Gastroesophageal sphincter (tissue), 4 donors: ENCODE measurements at places on chromosomes 4 and X. TPM values are rescaled to one million over a fixed set of nuclear protein-coding genes. Genes with fewer than 3 reads are reported as not detected.

GRCh38 chrX:29477878-29478277, 737.5 kb upstream of the MAGEB2 start:
- ATAC-seq = no peak

GRCh38 chrX:40628506-40628905, 5.3 kb downstream of the MPC1L start:
- ATAC-seq = no peak

DNA sequence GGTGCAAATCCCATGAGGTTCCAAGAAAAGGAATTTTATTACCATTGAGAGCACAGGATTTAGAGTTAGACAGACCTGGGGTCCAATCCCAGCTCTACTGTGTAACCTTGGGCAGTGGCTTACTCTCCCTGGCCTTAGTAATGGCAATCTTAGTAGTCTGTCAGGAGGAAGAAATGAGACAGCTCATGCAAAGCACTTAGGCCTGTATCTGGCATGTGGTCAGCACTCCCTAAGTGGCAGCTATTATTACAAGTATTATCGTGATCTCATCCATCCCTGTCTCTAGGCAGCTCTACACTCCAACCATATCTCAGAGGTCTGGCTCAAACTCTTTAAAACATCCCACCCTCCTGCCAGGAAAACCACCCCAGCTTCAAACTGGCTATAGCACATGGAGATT, 129.6 kb upstream of the NALF2 start:
- ATAC-seq = no peak

GRCh38 chr4:122481766-122482405, 25.4 kb upstream of the IL2 start:
- ATAC-seq = no peak

DNA sequence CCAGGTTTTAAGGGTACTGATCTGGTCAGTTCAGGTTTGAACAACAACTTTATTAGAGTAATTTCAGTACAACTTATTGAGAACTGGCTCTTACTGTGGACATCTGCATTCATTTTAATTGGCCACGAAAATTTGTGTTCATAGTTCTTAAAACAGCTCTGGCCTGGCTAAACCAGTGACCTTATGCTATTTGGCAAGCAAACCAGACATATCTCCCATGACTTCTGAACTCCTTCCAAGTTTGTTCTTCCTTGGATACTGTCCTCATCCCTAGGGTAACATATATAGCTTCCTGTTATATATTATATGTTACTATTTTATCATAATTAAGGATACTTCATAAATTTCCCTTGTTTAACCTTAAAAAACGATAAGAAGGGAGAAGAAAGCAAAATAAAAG, 841.9 kb downstream of the TRAM1L1 start:
- ATAC-seq = no peak

DNA sequence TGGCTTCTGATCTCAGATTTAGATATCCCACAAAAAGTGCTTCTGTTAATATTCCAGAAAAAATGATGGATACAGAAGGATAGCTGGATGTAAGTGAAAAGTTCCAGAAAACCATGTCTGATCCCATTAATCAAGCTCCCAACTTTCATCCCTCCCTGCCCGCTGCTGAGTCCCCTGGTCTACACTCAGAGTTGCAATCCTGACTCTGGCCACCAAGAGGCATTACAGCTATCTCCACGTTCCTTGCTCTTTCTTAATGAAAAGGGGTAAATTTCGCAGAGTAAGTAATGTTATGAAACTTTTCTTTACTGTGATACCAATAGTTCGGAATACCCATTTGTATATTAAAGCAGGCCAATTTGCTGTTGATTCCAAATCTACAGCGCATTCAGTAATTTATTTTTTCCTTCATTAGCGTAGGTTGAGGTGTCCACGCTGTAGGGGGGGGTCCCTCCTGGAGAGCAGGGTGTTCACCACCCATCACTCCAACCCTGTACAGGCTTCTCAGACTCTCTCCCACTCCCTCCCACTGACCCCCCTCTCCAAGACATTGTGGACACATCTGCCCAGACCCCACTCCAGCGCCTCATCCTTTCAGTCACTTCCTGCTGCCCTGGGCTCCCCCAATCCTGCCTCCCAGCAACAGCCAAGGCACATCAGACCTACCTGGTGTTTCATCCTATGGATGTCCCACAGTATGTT, 55.1 kb downstream of the RAB40A start:
- ATAC-seq = peak; percentile 66

DNA sequence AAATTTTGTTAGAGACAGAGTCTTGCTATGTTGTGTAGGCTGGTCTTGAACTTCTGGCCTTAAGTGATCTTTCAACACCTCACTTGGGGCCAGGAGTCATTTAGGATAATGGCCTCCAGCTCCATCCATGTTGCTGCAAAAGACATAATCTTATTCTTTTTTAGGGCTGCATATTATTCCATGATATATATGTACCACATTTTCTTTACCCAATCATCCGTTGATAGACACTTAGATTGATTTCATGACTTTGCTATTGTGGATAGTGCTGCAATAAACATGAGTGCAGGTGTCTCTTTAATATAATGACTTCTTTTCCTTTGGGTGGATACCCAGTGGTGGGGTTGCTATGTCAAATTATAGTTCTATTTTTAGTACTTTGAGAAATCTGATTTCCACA, 140.9 kb upstream of the LCORL start:
- no peak for ATAC-seq

- peak; percentile 51 for ATAC-seq
Observed at GRCh38 chrX:13212191-13212651, 107.6 kb downstream of the ATXN3L start.

- no peak for ATAC-seq
Observed at GRCh38 chr4:140346136-140346535, 27.3 kb upstream of the SCOC start.

DNA sequence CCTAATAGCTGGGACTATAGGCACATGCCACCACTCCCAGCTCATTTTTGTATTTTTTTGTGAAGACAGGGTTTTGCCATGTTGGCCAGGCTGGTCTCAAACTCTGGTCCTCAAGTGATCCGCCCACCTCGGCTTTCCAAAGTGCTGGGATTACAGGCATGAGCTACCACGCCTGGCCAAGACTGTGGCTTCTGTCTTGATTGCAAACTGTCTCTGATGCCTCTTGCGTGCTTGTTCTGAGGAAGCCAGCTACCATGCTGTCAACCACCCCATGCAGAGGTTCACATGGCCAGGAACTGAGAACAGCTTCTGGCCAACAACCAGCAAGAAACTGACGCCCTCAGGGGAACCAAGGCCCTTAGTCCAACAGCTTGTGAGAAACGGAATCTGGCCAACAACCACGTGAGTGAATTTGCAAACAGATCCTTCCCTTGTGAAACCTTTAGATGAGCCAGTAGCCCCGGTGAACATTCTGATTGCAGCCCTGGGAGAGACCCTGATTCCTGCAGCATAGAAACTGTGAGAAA, 71.2 kb downstream of the SUPT20HL2 start:
- peak; percentile 85 for ATAC-seq

- ATAC-seq = no peak
Observed at GRCh38 chr4:4950561-4951290, 68.5 kb downstream of the CYTL1 start.

DNA sequence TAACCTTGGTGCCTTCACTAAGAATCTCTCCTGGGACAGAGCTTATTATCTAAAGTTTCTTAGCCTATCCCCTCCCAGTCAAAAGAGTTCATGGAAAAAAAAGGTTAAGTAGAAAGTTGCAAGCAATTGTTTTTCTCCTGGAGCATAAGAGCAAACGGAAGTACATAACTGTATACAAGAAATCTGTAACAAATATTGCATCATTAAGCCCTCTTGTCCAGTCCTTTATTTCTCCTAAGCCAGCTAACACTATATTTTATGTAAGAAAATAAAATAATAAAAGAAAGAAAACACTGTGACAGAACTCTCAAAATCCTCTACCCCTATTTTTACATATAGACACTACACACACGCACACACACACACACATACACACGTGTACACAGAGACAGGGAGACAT, 255.3 kb downstream of the NAF1 start:
- ATAC-seq = no peak

GRCh38 chrX:152917656-152918579, 20.1 kb downstream of the ZNF185 start:
- peak; percentile 22 for ATAC-seq

GRCh38 chrX:13029887-13030771, 14.3 kb downstream of the FAM9C start:
- ATAC-seq = no peak

GRCh38 chr4:61400439-61401038, 200.4 kb downstream of the ADGRL3 start:
- no peak for ATAC-seq

GRCh38 chrX:26253526-26253925, 37.6 kb downstream of the MAGEB5 start:
- ATAC-seq = no peak

DKK2 gene
- 1.8 TPM for total RNA-seq

MAGEA12 gene
- total RNA-seq = not detected

MAGEA3 gene
- total RNA-seq = not detected

MAP9 gene
- total RNA-seq = 21.8 TPM

EGFL6 gene
- total RNA-seq = not detected

CXCL13 gene
- not detected for total RNA-seq

SMARCA1 gene
- total RNA-seq = 55.4 TPM

ACSL1 gene
- 61.9 TPM for total RNA-seq

SPATA18 gene
- 2.6 TPM for total RNA-seq

TCEAL5 gene
- not detected for total RNA-seq
